ENCODE measurements at places on chromosomes 16 and 17.
A peak's percentile ranks its signal among the peaks of the same experiment; 100 is the strongest.

GRCh38 chr17:57197466-57198071, 58.8 kb upstream of the MSI2 start:
- no peak for DNase-seq

DNA sequence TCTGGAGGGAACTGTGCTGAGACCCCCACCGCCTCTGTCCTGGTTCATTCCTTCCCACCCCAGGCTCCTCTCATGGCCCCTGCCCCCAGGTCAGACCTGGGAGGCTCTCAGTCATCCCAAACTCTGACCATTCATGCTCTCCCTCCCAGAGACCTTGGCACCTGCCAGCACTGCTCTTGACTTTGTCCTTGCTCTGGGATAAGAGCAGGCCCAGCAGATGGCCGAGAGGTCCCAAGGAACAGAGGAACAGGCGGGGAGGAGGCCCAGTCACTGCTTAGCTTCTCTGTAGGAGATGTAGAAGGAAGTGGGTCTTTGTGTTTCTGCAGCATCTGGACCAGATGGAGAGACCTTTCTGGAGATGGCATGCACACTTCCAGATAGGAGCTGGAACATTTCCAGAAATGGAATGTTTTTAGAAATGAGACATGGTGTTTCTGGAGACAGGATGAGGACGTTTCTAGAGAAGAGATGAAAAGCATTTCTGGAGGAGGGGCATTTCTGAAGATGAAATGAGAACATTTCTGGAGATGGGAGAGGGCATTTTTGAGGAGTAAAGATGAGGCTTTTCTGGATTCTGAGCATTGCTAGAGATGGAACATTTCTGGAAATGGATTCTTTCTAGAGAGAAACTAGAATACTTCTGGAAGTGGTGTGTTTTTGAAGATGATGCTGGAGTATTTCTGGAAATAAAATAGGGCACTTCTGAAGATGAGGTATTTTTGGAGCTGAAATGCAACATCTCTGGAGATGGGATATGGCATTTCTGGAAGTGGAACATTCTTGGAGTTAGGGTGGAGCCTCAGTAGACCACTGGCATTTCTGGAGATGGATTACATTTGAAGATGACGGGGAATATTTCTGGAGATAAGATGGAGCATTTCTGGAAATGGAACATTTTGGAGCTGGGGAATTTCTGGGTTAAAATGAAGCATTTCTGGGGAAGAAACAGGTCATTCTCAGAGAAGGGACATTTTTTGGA, 55.2 kb downstream of the RAI1 start:
- DNase-seq: no peak

DNA sequence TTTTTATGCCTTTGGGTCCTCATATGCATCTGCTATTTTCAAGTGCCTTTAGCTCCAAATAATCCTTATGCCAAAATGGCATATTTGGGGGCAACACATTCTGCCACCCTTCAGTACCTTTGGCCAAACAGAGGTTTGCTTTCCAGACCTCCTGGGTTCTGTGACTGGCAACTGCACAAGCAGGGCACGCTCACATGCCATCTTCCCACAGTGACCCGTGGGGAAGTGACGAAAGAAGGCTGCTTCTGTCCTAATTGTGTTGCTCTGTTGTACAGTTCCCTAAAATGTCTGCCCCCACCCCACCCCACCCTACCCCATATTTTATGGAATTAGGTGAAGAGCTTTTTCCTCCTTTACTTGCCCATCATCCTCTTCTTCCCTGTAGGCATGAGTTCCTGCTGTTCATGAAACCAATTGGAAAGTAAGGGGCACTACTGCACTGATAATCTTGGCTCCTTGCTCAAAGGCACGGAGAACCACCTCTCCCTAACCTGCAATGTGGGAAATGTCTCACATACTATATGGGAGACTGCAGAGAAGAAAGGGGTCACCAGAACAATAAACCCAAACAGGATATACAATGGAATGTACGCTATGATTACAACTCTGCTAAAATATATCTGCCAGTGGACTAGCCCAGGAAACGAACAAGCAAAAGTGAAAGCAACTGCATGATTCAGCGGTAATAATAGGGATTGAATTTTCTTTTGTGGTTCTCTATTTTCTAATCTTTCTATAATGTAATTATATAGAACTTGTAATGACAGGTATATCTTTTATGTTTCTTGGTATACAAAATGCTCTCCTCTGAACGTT, 3.3 kb upstream of the SLFN12L start:
- peak; percentile 69 for DNase-seq

- no peak for DNase-seq
Observed at GRCh38 chr17:72931635-72932034, 160.9 kb downstream of the SLC39A11 start.

DNA sequence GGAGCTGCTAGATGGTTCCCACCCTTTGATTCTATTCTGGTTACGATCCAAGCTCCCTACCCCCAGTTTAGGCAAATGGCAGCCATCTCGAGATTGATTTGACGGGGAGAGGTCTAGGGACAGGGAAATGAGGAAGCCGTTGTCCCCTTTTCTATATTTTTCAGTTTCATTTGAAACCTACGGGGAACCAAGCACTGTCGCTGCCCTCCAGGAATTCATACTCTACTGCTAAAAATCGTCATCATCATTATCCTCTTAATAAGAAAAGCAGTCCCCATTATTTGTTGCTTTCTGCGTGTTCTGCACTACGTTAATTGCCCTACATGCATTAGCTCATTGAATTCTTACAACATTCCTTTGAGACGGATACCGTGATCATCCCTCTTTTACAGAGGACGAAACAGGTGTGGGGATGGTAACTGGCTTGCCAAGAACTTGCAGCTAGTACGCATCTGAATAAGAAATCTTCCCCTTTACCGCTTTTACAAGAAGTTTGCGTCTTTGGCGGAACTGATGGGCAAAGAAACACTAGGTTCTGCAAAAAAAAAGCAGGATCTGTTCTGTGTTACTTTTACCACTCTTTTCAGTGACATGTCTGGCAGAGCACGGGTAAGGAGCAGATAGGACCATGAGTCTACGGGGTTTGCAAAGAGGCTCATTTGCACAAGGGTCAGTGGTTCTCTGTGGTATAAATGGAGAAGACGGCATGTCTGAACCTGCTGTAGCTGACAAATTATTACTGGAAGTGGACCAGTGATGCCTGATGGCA, 1.1 kb downstream of the CCP110 start:
- DNase-seq: no peak
